A549 treated with GW870086 at 1 μM for 4 hours (cell line): ENCODE measurements at places on chromosomes 13 and 19. TPM values are rescaled to one million over a fixed set of nuclear protein-coding genes. Genes with fewer than 3 reads are reported as not detected.

GJB2 gene
- 0.62 to 1.00 TPM (median 0.86 TPM) in 5 replicates for total RNA-seq

OR4F17 gene
- total RNA-seq, result not detected in 5 replicates

CTXN1 gene
- total RNA-seq, result 10.4 to 21.1 TPM (median 20.1 TPM) in 5 replicates

PLVAP gene
- not detected in 5 replicates for total RNA-seq

MADCAM1 gene
- 0.14 to 0.40 TPM (median 0.33 TPM) in 5 replicates for total RNA-seq

CGB1 gene
- 0.21 TPM in 1 of 5 replicates, not detected in the others for total RNA-seq

VSIG10L gene
- 10.7 to 14.9 TPM (median 14.4 TPM) in 5 replicates for total RNA-seq

TPGS1 gene
- total RNA-seq, result 12.4 to 16.5 TPM (median 14.8 TPM) in 5 replicates

ADGRE3 gene
- total RNA-seq, result not detected in 5 replicates

HSPH1 gene
- total RNA-seq, result 84.7 to 115 TPM (median 92.3 TPM) in 5 replicates

PSG2 gene
- total RNA-seq, result not detected in 5 replicates

CATSPERD gene
- not detected in 5 replicates for total RNA-seq

IQCN gene
- 0.53 to 0.99 TPM (median 0.70 TPM) in 5 replicates for total RNA-seq

CRLF1 gene
- 2.5 to 5.2 TPM (median 3.6 TPM) in 5 replicates for total RNA-seq

EFNA2 gene
- 1.0 to 2.1 TPM (median 1.8 TPM) in 5 replicates for total RNA-seq

HCN2 gene
- 28.8 to 39.6 TPM (median 38.9 TPM) in 5 replicates for total RNA-seq

ACP7 gene
- 0.06 to 0.13 TPM (median 0.08 TPM) in 4 of 5 replicates, not detected in the other for total RNA-seq

S1PR4 gene
- total RNA-seq, result 0.08 to 0.19 TPM (median 0.15 TPM) in 4 of 5 replicates, not detected in the other

PRRG2 gene
- total RNA-seq, result 0.45 to 0.95 TPM (median 0.87 TPM) in 5 replicates

ZSCAN1 gene
- not detected in 5 replicates for total RNA-seq

CD177 gene
- 0.06 to 0.11 TPM (median 0.09 TPM) in 4 of 5 replicates, not detected in the other for total RNA-seq

ZNF536 gene
- not detected in 5 replicates for total RNA-seq

FGF22 gene
- 0.32 to 0.79 TPM (median 0.67 TPM) in 5 replicates for total RNA-seq

ZNF284 gene
- total RNA-seq, result 0.38 to 0.61 TPM (median 0.42 TPM) in 5 replicates

HCST gene
- 0.28 to 0.45 TPM in 2 of 5 replicates, not detected in the others for total RNA-seq

KLF5 gene
- total RNA-seq, result 28.8 to 48.7 TPM (median 43.4 TPM) in 5 replicates

CEACAM3 gene
- not detected in 5 replicates for total RNA-seq

RDH8 gene
- 0.14 to 0.31 TPM (median 0.28 TPM) in 4 of 5 replicates, not detected in the other for total RNA-seq

C3 gene
- total RNA-seq, result 41.5 to 54.2 TPM (median 50.4 TPM) in 5 replicates

TMEM59L gene
- total RNA-seq, result 3.8 to 6.1 TPM (median 5.8 TPM) in 5 replicates

NKPD1 gene
- 0.17 to 0.34 TPM (median 0.28 TPM) in 5 replicates for total RNA-seq

VN1R4 gene
- total RNA-seq, result not detected in 5 replicates

FREM2 gene
- not detected in 5 replicates for total RNA-seq

CNMD gene
- not detected in 5 replicates for total RNA-seq

RNF17 gene
- total RNA-seq, result not detected in 5 replicates

URAD gene
- not detected in 5 replicates for total RNA-seq

IGLON5 gene
- 0.06 to 0.08 TPM (median 0.06 TPM) in 3 of 5 replicates, not detected in the others for total RNA-seq

CYP4F8 gene
- total RNA-seq, result not detected in 5 replicates

SAE1 gene
- total RNA-seq, result 197 to 219 TPM (median 209 TPM) in 5 replicates

PLIN4 gene
- total RNA-seq, result 0.18 to 0.23 TPM (median 0.19 TPM) in 5 replicates

PDE4A gene
- total RNA-seq, result 3.7 to 5.1 TPM (median 4.4 TPM) in 5 replicates

TRAPPC2B gene
- total RNA-seq, result 15.8 to 18.0 TPM (median 16.3 TPM) in 5 replicates

HIPK4 gene
- total RNA-seq, result 0.07 to 0.30 TPM (median 0.24 TPM) in 5 replicates

LILRB1 gene
- not detected in 5 replicates for total RNA-seq

NMRK2 gene
- not detected in 5 replicates for total RNA-seq

CNOT3 gene
- total RNA-seq, result 44.4 to 68.3 TPM (median 63.5 TPM) in 5 replicates

ERICH4 gene
- not detected in 5 replicates for total RNA-seq

CEACAM5 gene
- total RNA-seq, result 1.6 to 2.1 TPM (median 1.7 TPM) in 5 replicates

CGB3 gene
- 0.38 TPM in 1 of 5 replicates, not detected in the others for total RNA-seq

UBE2S gene
- 343 to 483 TPM (median 443 TPM) in 5 replicates for total RNA-seq

C19orf67 gene
- not detected in 5 replicates for total RNA-seq

SIAH3 gene
- total RNA-seq, result not detected in 5 replicates
